ENCODE measurements at places on chromosomes 3 and 15.

DNA sequence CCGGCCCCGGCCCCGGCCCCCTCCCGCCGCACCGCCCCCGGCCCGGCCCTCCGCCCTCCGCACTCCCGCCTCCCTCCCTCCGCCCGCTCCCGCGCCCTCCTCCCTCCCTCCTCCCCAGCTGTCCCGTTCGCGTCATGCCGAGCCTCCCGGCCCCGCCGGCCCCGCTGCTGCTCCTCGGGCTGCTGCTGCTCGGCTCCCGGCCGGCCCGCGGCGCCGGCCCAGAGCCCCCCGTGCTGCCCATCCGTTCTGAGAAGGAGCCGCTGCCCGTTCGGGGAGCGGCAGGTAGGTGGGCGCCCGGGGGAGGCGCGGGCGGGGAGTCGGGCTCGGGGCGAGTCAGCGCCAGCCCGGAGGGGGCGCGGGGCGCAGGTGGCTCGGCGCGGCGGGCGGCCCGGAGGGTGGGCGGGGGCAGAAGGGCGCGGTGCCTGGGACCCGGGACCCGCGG, 352 bp downstream of the CHRD start:
- DNase-seq, result peak; percentile 46

GRCh38 chr3:133464573-133464972, 64.7 kb downstream of the BFSP2 start:
- no peak for DNase-seq

DNA sequence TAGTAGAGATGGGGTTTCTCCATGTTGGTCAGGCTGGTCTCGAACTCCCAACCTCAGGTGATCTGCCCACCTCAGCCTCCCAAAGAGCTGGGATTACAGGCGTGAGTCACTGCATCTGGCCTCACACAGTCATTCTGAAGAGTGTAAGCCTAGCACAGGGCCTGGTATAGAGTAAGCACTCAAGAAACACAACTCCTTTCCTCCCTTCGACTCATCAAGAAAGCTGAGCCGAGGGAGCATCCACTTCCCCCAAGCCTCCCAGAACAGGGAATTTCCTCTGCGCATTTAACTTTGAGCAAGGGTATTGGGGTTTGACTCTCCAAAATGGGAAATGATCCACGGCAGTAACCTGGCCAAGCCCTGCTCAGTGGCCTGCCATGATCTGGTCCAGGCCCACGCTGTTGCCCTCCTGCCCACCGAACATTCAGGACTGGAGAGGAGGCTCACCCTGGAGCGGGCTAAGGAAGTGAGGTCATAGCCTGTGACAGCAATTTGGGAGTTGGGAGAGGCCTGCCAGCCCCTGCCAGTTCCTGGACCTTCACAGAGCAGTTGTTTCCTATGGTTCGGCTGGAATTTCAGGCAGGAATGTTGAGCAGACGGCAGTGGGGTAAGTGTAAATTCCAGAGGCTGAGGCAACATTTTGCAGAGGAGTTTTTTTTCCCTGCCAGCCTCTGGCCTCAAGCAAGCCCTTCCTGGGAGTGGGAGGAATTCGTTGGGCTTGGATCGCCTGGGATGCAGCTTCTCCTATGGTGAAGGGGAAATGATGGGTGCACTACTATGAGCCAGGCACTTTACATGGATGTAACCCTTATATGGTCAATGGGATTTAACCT, 21.2 kb upstream of the SMAD3 start:
- DNase-seq, result no peak

- no peak for DNase-seq
Observed at GRCh38 chr15:82855286-82856100, 46.1 kb downstream of the WHAMM start.

DNA sequence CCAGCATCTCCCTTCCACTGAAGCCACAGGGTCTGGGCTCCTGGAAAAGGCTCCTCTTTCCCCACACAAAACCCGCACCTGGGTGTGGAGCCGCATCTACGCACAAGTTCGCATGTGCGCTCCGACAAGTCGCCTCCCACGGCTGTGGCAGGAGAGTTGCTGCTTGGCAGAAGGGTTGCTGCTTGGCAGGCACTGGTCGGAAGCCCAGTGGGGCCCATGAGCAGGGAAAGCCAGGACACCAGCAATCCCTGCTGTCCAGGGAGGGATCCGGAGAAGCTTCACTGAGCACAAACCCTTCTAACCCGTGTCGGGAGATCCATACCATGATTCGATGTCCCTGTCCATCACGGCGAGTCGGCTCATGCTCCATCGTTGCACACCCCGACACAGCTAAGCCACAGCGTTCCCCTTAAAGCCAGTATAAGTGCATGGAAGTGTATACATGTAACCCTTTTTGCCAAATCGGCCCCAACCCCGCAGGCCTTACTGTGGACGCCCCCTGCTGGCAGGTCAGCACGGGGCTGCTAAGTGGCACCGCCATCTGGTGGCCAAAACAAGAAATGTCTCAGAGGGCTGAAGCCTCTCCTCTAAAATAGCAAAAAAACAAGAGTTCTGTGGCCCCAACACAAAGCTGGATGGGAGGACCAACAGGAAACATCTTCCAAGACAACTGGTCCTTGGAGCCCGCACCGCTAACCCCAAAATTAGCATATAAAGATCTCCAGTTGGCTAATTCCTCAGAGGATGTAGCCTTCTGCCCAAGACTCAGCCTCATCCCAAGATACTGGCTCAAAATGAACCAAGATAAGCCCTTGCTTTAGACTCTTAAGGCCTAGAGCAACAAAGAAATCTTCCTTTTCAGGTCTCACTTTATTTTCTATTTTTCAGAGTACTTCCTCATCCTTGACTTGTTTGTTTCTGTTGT, 8.3 kb downstream of the ANKRD63 start:
- DNase-seq, result peak; percentile 95

GRCh38 chr15:57878573-57878972, 172.1 kb downstream of the POLR2M start:
- no peak for DNase-seq

GRCh38 chr3:102906818-102907217, 472.0 kb downstream of the ZPLD1 start:
- DNase-seq, result no peak

GRCh38 chr3:83559082-83559481, 1399.7 kb upstream of the CADM2 start:
- no peak for DNase-seq

- DNase-seq, result no peak
Observed at GRCh38 chr15:33309602-33310276, 1.0 kb upstream of the RYR3 start.

DNA sequence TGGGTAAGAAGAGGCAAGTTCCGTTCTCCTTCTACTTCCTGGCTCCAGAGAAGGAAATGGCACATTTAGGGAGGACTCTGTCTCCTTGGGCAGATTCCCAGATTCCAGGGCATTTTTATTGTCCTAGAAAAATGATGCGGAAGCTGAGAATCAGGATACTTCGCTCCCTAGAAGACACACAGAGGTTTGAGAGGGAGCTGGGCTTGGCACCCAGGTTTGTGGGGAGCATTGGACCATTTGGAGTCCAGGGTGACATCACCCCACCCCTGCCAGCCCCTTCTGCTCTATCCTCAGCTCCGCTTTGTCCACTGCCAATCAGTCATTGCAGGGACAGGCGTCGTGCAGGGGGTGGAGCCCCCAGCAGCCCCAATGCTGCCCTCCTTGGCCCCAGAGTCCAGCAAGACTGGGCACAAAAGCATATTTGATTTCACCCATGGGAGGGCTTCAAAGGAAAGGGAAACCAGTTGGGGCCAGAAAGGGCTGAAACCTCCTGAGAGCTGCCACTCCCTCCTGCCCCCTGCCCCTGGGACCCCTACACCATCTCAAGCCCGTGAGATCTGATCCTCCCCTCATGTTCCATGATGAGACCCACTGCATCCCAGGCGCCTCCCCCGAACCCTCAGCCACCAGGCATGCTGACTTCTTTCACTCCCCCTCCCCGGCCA, 129.8 kb upstream of the MEF2A start:
- peak; percentile 12 for DNase-seq

DNA sequence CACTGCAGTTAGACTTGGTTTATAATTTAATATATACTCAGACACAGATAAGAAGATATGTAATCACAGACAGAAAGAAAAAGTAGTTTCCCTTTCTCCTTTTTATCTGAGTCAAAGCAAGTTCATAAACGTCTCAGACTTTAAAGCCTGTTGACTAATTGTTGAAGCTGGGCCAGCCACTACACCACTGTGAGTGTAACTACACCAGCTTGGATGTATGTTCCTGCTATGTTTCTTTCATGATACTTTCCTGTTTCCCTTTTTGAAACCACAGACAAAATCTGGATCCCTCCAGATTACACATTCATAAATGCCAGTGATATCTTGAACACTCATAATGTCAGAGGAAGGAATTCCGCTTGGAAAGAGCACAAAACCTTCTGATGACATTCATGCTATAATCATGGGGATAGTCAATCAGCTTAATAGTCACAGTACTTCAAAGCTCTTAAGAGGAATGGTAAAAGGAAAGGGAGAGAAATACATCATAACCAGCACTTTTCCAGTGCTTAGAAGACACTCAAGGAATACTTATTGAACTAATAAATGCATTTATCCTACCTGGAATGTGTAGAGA, 32.0 kb downstream of the KCNMB2 start:
- no peak for DNase-seq

Measured in activated T-cell treated with anti-CD3 and anti-CD28 coated beads, Interleukin-2, amount 50 U/mL, for 48 hours (primary cell).